Natural killer cell treated with Interleukin-12 subunit alpha and Interleukin-12 subunit beta and Interleukin-15 and Interleukin-18, amount 100 ng/mL, for 72 hours (primary cell): ENCODE measurements at places on chromosomes 12 and 14. TPM values are rescaled to one million over a fixed set of nuclear protein-coding genes. Genes with fewer than 3 reads are reported as not detected.

DNA sequence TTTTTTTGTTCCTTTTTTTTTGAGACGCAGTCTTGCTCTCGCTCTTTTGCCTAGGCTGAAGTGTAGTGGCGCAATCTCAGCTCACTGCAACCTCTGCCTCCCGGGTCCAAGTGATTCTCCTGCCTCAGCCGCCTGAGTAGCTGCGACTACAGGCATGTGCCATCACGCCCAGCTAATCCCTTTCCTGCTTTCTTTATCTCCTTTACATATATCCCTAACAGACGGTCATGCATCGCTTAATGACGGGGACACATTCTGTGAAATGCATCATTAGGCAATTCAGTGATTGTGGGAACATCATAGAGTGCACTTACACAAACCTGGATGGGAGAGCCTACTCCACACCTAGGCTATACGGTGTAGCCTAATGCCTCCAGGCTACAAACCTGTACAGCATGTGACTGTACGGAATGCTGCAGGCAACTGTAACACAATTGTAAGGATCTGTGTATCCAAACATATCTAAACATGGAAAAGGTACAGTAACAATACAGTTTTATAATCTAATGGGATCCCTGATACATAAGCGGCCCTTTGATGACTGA lies 32.8 kb downstream of the NOS1 start:
- H3K4me3 ChIP-seq: no peak overlapping the region
- no peak for DNase-seq
- no peaks in the 10 kb centered on the region for H3K4me1 ChIP-seq
- H3K27me3 ChIP-seq: peaks cover 14% of the 10 kb centered on the region
- no peak overlapping the region for H3K27ac ChIP-seq
- no peaks in the 10 kb centered on the region for H3K36me3 ChIP-seq

DNA sequence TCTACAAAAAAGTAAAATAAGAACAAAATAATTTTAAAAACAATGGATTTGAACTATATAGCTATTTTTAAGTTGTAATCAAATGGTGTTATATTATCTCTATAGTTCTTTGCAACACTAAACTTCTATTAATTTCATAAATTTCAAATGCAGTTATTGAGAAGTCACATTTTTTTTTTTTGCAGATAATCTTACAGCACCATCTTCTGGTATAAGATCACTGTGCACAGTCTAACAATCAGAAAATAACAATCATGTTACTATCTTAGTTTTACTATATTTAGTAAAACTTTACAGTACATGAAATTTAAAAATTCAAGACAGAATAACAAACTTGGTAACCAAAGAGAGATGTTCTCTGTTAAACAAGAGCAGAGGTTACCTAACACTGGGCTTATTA lies 40.6 kb downstream of the GXYLT1 start:
- H3K4me3 ChIP-seq: no peak overlapping the region
- peak overlapping the region; percentile 39 for H3K27ac ChIP-seq
- DNase-seq: no peak
- H3K27me3 ChIP-seq: no peaks in the 10 kb centered on the region

GRCh38 chr12:78441737-78442453 lies 422.7 kb upstream of the SYT1 start:
- no peak overlapping the region for H3K4me3 ChIP-seq
- no peak overlapping the region for H3K27ac ChIP-seq
- DNase-seq: no peak
- no peaks in the 10 kb centered on the region for H3K27me3 ChIP-seq

GRCh38 chr12:26122061-26122680 lies 2.7 kb downstream of the BHLHE41 start:
- peak overlapping the region; percentile 73 for H3K4me3 ChIP-seq
- no peaks in the 10 kb centered on the region for H3K36me3 ChIP-seq
- DNase-seq: peak; percentile 71
- peaks cover 54% of the 10 kb centered on the region for H3K27me3 ChIP-seq
- peaks cover 29% of the 10 kb centered on the region for H3K4me1 ChIP-seq
- H3K27ac ChIP-seq: no peak overlapping the region

DNA sequence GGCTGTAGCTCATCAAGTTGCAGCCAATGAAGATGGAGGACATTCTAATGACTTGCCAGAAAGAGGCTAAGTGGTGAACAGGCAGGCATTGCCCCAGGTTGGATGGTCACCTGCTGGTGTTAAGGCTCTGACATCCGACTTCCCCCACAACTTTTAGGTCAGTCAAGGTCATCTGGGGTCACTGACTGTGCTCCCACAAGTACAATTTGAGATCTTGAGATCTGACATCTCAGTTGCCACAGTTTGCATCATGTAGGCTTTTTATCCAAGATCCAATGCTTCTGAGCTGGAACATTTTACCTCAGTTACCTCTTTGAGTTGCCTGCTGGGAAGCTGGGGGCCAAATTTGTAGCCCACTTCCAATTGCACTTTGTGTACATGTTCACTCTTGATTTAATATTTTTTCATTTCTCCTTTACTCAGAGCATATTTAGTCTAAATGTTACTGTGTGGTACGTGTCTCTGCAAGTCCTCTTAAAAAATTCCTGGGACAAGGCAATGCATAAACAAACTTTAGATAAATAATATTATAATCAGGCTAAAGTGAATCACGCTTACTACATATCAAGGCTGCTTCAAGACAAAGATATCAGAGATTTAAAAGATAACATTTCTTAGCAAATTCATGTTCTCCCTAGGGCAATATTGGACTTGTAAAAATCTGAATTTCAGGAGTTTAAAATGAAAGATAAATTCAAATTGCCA lies 61.4 kb downstream of the SEL1L start:
- DNase-seq: no peak
- peaks cover 13% of the 10 kb centered on the region for H3K36me3 ChIP-seq
- H3K27ac ChIP-seq: no peak overlapping the region
- H3K27me3 ChIP-seq: no peaks in the 10 kb centered on the region
- H3K4me3 ChIP-seq: no peak overlapping the region

- peaks cover 13% of the 10 kb centered on the region for H3K27me3 ChIP-seq
- no peaks in the 10 kb centered on the region for H3K36me3 ChIP-seq
- H3K4me1 ChIP-seq: no peaks in the 10 kb centered on the region
- H3K27ac ChIP-seq: no peak overlapping the region
Observed at GRCh38 chr12:5171701-5172100, 128.0 kb downstream of the KCNA5 start.

The KLHL42 gene
- 21.6 TPM for total RNA-seq

The NXPH4 gene
- total RNA-seq: not detected
